Myocyte (in vitro differentiated cells): ENCODE measurements at places on chromosomes 2 and 18. TPM values are rescaled to one million over a fixed set of nuclear protein-coding genes. Genes with fewer than 3 reads are reported as not detected.

HOXD12 gene
- not detected in 2 replicates for total RNA-seq

NGEF gene
- total RNA-seq: 0.19 TPM in 1 of 2 replicates, not detected in the other

- peak; percentile 77 for DNase-seq
These were observed 54.2 kb downstream of the ACTR2 start for GRCh38 chr2:65281627-65282351.

GRCh38 chr18:24003903-24004640 is 10.5 kb upstream of the TTC39C start:
- DNase-seq: no peak

DNA sequence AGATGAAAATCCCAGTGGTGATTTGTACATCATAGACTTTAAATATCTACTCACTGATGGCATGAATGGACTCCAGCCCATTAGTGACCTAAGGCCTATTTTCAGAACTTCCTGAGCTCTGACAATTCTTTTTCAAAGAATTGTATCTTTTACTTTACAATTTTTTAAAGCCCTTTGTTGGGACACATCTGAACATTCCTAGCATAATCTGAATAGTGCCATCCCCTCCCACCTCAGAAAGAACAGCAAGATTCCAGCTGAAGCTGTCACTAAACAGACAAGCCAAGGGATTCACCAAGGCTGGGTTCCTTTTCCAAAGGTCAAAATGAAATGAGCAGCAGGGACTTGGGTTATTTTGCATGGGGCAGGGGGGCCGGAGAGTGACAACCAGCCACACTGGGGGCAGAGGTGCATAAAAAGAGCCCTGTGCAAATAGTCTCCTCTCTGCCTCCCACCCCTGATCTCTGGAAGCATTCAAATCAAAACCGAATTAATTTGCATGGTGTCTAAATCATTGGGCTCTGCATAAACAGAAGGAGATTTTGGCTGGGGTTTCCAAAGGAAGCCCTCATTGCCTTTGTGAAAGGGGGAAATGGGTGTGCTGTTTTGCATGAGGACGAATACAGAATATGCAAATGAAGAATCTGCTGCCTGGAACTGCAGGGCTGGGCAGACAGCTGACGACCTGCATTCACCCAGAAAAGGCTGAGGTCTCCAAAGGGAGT is 17.2 kb downstream of the EPHA4 start:
- DNase-seq: peak; percentile 60
